Placental pericyte (primary cell): ENCODE measurements at places on chromosomes 3 and 15. TPM values are rescaled to one million over a fixed set of nuclear protein-coding genes. Genes with fewer than 3 reads are reported as not detected.

ATP8B4 gene
- total RNA-seq = 2.7 and 5.3 TPM in 2 replicates

FOXL2 gene
- 0.44 and 18.2 TPM in 2 replicates for total RNA-seq

OR5K2 gene
- not detected in 2 replicates for total RNA-seq

ROPN1 gene
- total RNA-seq = not detected in 2 replicates

HIGD1A gene
- total RNA-seq = 75.3 and 155 TPM in 2 replicates

RNU6-1 gene
- not detected in 2 replicates for total RNA-seq

CYP19A1 gene
- under 0.01 and 0.14 TPM in 2 replicates for total RNA-seq

NEDD4 gene
- total RNA-seq = 53.4 and 71.9 TPM in 2 replicates

ZNF502 gene
- 3.9 and 4.3 TPM in 2 replicates for total RNA-seq

CRYGS gene
- total RNA-seq = 1.3 TPM in 2 replicates

LNP1 gene
- 3.0 and 4.2 TPM in 2 replicates for total RNA-seq

PEX5L gene
- total RNA-seq = not detected in 2 replicates

IMPG2 gene
- total RNA-seq = 0.14 and 0.22 TPM in 2 replicates

PDIA5 gene
- 34.1 and 102 TPM in 2 replicates for total RNA-seq
